Gastrocnemius medialis (tissue), 4 donors: ENCODE measurements at places on chromosomes 6 and 20. TPM values are rescaled to one million over a fixed set of nuclear protein-coding genes. Genes with fewer than 3 reads are reported as not detected.

- no peaks in the 10 kb centered on the region for H3K27me3 ChIP-seq
- no peak for DNase-seq
- no peaks in the 10 kb centered on the region for H3K36me3 ChIP-seq
- no peaks in the 10 kb centered on the region for H3K4me1 ChIP-seq
Measured at GRCh38 chr6:50187351-50187921, 137.7 kb upstream of the DEFB112 start.

DNA sequence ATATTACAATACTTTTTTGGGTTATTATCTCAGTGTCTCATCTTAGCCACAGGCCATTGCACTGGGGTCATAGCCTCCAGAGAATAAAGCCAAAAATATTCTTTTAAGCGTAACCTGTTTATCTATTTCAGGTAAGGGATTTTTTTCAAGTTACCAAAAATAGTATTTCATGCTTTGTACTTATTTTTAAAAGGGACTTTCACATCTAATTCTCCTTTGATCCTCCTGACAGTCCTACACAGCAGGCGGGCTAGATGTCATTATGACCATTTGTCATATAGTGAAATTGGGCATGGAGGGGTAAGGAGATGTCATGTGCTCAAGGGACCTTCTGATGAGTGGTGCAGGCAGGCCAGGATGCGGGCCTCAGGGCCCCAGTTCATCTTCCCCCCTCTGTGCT, 68.9 kb downstream of the TBC1D7 start:
- no peak for DNase-seq
- H3K36me3 ChIP-seq: no peaks in the 10 kb centered on the region
- no peaks in the 10 kb centered on the region for H3K27me3 ChIP-seq
- no peak overlapping the region for H3K4me3 ChIP-seq

DNA sequence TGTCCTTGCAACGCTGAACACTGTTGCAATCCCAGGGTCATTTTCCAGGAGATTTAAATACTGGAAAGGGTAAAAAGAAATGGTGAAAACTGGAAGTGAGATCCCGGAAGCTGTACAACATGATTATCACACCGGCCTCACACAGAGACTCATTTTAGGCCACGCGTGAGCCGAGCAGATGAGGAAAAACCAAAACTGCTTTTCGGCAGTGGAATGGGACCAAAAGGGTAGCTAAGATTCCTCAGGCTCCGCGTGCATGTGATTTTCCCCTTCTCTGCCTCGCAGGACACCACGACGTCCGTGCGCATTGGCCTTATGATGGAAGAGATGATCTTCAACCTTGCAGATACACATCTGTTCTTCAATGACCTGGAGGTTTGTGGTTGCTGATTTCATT, 213.7 kb downstream of the ZMYND8 start:
- DNase-seq: no peak
- H3K27me3 ChIP-seq: no peaks in the 10 kb centered on the region
- H3K27ac ChIP-seq: no peak overlapping the region
- H3K4me3 ChIP-seq: no peak overlapping the region
- H3K4me1 ChIP-seq: no peaks in the 10 kb centered on the region
- H3K36me3 ChIP-seq: no peaks in the 10 kb centered on the region

GRCh38 chr6:41294214-41294872, 7.9 kb upstream of the TREM1 start:
- no peak overlapping the region for H3K4me3 ChIP-seq
- no peaks in the 10 kb centered on the region for H3K27me3 ChIP-seq
- no peaks in the 10 kb centered on the region for H3K36me3 ChIP-seq
- DNase-seq: no peak
- H3K27ac ChIP-seq: no peak overlapping the region
- no peaks in the 10 kb centered on the region for H3K4me1 ChIP-seq

DNA sequence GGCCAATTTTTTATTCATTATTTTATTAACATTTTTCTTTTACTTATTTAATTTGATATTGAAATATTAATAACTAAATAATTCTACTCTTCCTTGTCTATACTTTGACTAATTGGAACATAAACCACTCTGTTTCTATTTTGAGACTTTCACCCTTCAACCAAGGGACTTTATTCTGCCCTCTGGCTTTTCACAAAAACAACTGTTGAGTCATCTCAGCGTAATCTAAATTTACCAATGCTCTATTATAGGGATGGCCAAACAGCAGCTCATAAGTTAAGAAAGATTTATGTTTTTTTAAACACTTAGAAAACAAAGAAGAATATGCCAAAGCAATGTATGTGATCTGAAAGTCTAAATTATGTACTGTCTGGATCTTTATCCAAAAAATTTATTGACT, 46.7 kb downstream of the DOP1A start:
- no peak for DNase-seq
- peaks cover 29% of the 10 kb centered on the region for H3K36me3 ChIP-seq
- H3K4me1 ChIP-seq: peaks cover 12% of the 10 kb centered on the region
- H3K27me3 ChIP-seq: no peaks in the 10 kb centered on the region
- H3K27ac ChIP-seq: peak overlapping the region; percentile 5
- H3K4me3 ChIP-seq: no peak overlapping the region

YWHAB gene
- 73.5 TPM for total RNA-seq

ACTL10 gene
- 0.22 TPM for total RNA-seq

DNA sequence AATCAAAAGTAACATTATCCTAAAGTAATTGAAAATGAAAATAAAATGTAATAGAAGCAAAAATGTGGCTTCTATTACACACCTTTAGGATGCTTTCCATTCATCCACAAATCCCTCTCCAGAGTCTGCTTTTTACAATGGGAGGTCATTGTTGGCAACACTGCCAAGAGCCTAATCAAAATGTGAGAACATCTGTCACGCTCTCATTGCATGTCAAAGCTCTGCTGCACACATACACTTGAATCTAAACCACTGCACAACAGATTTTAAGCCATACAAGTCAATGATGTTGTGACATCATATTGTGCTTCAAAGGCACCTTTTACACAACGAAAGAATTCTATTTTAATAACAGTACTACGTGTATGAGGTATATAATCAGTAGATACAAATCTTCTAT, 82.1 kb downstream of the PREP start:
- no peak for DNase-seq
- peaks cover 75% of the 10 kb centered on the region for H3K4me1 ChIP-seq
- peak overlapping the region; percentile 98 for H3K27ac ChIP-seq
- H3K4me3 ChIP-seq: no peak overlapping the region
- H3K36me3 ChIP-seq: peaks cover 14% of the 10 kb centered on the region
- H3K27me3 ChIP-seq: no peaks in the 10 kb centered on the region

DNA sequence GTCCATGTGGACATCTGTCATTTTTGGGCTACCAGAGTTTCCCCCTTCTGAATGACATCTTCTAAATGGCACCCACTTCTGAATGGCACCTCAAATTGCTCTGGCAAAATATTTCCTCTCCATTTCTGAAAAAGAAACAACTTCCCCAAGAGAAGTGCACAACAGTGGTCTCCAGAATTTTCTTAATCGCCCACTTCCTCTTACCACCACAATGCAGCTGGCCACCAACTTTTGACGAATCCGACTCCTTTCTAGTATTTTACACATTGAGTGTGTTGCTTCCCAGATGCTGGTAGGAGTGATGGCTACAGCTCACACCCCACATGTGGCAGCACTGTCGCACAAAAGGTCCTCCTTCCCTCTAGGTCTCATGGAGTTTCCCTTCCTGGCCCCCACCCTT, 216.1 kb downstream of the FOXA2 start:
- H3K27ac ChIP-seq: no peak overlapping the region
- H3K4me1 ChIP-seq: peaks cover 12% of the 10 kb centered on the region
- no peak overlapping the region for H3K4me3 ChIP-seq
- H3K36me3 ChIP-seq: no peaks in the 10 kb centered on the region
- DNase-seq: no peak

SLC26A8 gene
- total RNA-seq: not detected

C4A gene
- total RNA-seq: 6.7 TPM

DNA sequence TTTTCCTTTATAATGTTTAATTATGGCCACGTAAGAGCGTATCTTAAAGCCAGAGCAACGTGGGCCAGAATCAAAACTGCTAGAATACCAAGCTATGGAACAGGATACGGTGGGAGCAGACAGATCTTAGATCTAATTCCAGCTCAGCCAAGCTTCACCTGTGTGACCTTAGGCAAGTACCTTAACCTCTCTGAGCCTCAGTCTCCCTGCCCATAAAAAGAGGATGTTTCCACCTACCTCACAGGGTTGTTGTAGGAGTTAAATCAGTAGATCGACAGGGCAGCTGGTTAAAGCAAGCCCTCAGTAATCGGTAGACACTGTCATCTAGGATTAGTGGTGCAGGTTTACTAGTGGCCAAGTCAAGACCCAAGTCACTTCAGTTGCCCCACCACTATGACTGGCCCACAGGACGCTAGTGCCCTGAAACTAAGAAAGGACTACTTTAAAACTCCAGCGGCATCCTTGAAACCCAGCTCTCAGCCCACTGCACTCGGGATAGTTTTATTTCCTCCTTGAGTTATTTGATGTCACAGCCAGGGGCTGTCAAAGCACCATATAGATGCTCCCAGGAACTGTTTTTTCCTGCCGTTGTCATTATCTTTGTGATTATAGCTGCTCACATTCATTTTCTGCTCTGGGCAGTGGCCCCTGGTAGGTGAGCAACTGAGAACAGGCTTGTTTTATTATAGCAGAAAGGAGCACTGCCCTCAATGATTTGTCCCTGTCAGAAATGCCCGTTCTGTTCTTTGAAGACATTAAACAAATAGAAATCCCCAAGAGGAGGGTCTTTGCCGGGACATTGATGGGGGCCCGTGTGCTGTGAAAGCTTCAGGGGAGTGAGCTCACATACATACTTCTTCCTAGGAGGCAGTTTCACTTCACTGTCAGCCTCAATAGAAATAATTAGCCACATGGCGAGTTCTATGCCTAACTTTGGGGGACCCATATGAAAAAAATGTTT, 63.1 kb downstream of the ISM1 start:
- H3K27ac ChIP-seq: no peak overlapping the region
- H3K36me3 ChIP-seq: no peaks in the 10 kb centered on the region
- H3K4me3 ChIP-seq: no peak overlapping the region
- H3K27me3 ChIP-seq: no peaks in the 10 kb centered on the region
- no peak for DNase-seq

APOBEC2 gene
- 315 TPM for total RNA-seq

DNA sequence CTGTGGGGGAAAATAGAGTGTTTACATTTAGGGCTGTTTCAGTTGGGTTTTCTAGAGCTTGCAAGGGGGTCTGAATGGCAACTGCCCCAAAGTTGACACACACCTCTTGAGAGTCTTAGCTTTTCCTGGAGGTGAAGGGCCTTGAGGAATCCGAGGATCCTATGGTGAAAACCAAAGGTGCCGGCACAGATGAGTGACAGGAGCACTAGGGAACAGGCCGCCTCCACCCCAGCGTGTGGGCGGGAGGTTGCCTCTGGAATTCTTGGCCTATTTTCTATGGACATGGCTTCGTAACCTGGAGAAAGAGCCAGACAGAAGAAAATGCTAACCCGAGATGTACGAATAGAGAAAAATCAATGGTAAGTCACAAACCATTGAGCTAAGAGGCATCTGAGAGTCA, 283.2 kb upstream of the FOXQ1 start:
- H3K27ac ChIP-seq: no peak overlapping the region
- H3K36me3 ChIP-seq: no peaks in the 10 kb centered on the region
- no peaks in the 10 kb centered on the region for H3K27me3 ChIP-seq
- no peak overlapping the region for H3K4me3 ChIP-seq
- H3K4me1 ChIP-seq: no peaks in the 10 kb centered on the region

DNA sequence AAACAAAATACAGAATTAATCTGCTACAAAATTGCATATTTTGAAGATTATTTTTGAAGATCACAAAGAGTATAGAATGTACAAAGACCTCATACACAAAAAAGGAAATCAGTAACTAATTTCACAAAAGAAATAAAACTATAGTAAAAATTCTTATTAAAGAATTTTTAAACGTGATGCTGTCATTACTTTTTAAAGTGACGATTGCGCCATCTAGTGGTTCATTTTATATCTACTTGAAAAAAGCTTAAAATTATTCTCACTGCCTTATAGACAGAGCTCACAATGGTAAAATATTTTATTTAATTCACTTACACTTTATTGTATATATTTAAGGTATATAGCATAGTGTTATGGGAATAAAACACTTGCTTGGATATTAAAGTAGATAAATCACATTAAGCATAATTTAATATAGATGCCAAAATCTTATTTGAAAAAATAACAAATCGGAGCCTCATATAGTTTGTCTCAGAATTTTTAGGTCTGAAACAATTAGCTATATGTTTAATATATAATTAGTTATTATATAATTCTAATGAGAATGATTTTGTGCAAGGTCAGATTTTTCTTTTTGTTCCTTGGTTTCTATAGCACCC, 128.8 kb downstream of the PHF3 start:
- no peak overlapping the region for H3K4me3 ChIP-seq
- no peak for DNase-seq
- no peaks in the 10 kb centered on the region for H3K36me3 ChIP-seq
- H3K27ac ChIP-seq: no peak overlapping the region
- H3K4me1 ChIP-seq: no peaks in the 10 kb centered on the region

DNA sequence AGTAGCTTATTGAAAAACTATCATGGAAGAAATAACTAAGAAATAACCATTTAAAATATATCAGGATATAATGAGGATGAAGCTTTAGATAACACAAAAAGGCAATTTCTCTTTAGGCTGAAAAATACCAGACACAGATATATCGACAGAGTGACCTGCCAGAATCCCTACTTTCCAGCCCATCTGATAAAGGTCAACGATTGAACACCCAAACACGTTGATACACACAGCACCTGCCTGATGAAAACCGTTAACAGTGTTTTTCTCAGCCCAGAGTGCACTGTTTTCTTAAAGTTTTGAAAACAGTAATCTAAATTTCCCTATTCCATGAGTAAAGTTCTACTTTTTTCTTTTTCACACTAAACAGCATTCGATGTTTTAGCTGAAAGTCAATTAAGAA, 143.1 kb upstream of the ESR1 start:
- no peak overlapping the region for H3K4me3 ChIP-seq
- no peak for DNase-seq
- H3K27ac ChIP-seq: no peak overlapping the region
- no peaks in the 10 kb centered on the region for H3K36me3 ChIP-seq
- H3K27me3 ChIP-seq: no peaks in the 10 kb centered on the region

- no peaks in the 10 kb centered on the region for H3K4me1 ChIP-seq
- H3K4me3 ChIP-seq: no peak overlapping the region
- no peaks in the 10 kb centered on the region for H3K36me3 ChIP-seq
- H3K27ac ChIP-seq: no peak overlapping the region
Measured at GRCh38 chr6:159378411-159379328, 209.5 kb downstream of the FNDC1 start.

DNA sequence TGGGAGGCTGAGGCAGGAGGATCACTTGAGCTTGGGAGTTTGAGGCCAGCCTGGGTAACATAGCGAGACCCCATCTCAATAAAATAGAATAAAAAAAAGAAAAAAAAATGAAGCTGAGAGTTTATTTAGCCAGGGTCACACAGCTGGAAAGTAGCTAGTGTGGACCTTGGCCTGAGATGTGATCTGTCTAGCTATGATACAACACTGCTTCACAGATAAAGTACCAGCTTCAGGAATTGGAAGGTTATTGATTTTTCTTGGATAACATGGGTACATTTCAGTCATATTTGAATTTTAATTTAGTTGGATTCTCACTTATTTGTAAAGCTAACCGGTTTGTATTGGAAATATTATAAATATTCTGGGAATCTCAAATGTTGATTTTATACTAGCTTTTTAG, 5.1 kb downstream of the FARS2 start:
- peaks cover 12% of the 10 kb centered on the region for H3K4me1 ChIP-seq
- no peaks in the 10 kb centered on the region for H3K27me3 ChIP-seq
- no peak overlapping the region for H3K27ac ChIP-seq
- no peak for DNase-seq
- no peak overlapping the region for H3K4me3 ChIP-seq
